ENCODE measurements at places on chromosomes 12 and 14.

- no peak for DNase-seq
Observed at GRCh38 chr14:104299993-104300761, 161.8 kb downstream of the KIF26A start.

- DNase-seq = no peak
Observed at GRCh38 chr12:21879312-21879711, 61.9 kb downstream of the ABCC9 start.

GRCh38 chr14:53265025-53265424 is 111.9 kb upstream of the DDHD1 start:
- no peak for DNase-seq

DNA sequence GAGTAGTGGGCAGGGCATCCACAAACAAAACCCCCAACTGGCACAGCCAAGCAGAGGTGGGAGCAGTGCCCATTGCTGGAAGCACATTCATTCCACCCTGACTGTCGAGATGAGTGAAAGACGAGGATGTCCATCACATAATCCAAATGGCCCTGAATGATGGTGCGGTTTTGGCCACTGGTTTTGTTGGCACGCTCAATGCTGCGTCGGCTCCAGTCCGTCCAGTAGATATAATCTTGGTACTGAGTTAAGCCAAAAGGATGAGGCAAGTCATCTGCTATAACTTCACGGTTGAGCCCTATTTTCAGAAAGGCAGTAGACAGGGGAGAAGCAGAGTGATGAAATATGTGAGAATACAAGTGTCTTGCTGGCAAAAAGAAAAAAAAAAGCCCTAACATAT is 88.1 kb downstream of the BCL2L14 start:
- DNase-seq = no peak

GRCh38 chr12:71071536-71072097 is 86.2 kb downstream of the TSPAN8 start:
- no peak for DNase-seq

DNA sequence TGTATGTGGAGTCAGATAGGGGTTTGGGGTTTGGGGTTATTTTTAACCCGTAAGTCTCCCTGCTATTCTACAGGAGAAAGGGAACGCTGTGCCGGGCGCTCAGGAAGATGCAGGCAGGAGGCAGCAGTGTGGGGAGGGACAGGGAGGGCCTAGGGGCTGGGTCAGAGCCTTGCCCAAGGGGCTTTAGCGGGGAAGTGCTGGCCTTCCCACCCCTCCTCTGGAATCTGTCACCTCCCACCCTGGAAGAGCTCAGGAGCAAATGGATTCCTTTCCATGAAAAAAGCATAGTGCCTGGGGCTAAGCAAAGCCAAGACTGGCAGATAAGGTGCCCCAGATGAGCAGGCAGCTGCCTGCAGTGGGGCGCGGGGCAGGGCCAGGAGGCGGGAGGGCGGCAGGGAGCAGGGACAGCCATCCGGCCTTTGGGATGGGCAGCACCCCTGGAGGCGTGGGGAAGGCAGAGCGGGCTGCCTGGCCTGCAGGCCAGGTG is 7.3 kb upstream of the INF2 start:
- no peak for DNase-seq

- DNase-seq = no peak
Observed at GRCh38 chr12:80710727-80711449, 3.5 kb downstream of the MYF6 start.

DNA sequence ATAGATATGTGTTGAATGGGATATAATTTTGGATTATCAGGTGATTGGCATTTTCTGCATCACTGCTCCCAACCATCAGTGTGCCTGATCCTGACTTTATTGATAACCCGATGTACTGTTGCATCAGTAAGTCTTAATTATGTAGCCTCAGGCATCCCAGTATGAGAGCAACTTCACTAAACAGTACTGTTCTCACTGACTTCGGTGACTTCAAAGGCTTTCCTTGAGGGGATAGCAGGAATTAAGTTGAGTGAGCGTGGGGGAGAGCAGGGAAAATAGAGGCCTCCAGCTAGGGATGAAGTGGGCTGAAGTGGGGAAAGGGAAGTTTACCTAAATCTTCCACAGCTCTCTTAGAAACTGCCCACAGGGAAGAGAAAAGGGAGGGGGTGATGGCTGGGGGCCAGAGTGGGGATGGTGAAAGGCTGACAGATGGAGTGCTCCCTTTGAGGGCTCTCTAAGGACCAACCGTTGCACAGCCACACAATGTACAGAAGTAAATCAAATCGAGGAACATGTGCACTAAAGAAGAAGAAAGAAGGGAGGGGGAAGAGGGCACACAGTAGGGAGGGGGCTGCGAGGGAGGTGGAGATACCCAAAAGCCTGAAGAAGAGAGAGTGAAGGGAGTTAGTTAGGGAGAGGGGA is 10.7 kb upstream of the NEUROD4 start:
- no peak for DNase-seq

GRCh38 chr12:2332236-2332635 is 279.4 kb downstream of the CACNA1C start:
- no peak for DNase-seq

DNA sequence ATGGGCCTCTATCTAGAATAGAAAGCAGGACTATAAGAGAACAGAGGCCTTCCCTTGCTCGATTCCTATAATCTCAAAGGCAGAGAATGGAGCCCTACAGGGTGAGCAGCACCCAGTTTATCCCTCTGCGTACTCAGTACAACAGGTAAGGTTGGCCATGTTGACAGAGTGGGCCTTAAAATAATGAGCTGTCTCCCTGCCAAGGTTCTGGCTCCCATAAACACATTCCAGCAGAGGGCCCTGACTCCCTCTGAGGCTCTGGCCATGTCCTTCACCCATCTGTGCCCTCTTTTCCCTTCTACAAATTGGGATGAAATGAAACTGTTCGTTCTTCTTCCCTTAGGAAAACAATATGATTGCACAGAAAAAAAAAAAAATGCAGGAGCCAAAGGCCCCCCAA is 16.9 kb upstream of the PNMA1 start:
- no peak for DNase-seq

DNA sequence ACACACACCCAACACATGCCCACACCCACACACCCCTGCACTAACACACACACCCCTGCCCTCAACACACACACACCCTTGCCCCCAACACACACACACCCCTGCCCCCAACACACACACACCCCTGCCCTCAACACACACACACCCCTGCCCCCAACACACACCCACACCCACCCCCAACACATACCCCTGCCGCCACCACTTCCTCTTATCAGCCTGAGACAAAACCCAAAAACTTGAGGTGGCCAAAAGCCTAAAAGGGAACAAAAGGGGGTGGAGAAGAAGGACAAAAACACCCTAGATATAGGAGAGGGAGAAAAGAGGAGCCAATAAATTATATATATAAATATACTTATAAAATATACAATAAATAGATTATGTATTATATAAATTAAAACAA is 9.1 kb upstream of the DEGS2 start:
- DNase-seq = no peak

DNA sequence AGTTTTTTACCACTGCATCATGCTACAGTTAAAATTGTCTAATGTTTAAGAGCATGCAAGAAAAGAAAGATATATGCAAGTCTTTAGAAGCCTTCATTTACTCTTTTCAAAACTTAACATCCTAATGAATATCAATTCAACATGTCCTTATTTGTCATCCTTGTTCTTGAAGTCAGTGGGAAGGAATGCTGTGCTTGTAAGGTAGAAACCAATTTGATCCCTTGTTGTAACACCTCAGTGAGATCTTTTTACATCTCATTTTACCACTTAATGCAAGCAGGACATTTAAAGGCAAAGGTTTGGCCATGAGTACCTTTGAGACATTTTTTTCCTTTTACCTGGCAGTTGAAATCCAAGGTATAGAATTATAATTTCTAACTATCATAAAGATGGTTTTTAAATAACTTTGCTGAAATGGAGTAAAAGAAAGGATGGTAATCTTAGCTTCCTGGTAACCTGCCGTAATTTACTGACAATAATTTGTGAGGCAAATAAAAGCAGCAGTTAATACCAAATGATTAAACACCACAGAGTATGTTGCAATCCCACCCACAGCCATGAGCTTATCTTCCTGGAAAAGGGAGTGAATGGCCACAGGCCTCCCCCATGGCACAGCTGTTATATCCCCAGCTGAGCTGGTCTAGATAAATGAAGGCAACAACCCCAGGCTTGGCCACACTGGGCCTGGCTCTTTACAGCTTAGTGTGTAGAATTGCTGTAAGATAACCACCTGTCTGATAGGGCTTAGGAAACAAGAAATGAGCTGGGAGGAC is 33.2 kb upstream of the STRN3 start:
- no peak for DNase-seq

All from activated CD4-positive, CD25-positive, alpha-beta regulatory T cell treated with anti-CD3 and anti-CD28 coated beads, Interleukin-2, amount 50 U/mL, for 16 hours (primary cell).